ENCODE measurements at places on chromosomes 6 and 20.

- DNase-seq = no peak
These were observed 2.4 kb downstream of the LTB start for GRCh38 chr6:31579546-31580437.

DNA sequence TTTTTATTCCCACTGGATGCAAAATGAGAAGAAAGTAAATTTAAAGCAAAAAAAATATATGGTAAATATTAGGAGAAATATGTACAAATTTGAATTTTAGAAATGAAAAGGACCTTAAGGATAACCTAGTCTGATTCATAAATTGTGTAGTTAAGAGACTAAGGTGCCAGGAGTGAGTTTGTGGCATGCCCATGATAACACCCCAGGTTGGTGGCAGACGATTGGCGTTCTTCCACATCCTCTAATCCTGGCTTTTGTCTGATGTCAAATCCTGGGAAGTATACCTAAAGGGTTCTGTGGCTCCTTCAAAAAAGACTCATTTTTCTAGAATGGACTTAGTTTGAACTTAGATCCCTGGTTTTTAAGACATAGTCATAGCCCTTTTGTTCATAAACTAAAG lies 62.2 kb downstream of the SAMD5 start:
- DNase-seq = no peak

GRCh38 chr20:8020314-8021079 lies 936 bp upstream of the TMX4 start:
- DNase-seq = no peak

DNA sequence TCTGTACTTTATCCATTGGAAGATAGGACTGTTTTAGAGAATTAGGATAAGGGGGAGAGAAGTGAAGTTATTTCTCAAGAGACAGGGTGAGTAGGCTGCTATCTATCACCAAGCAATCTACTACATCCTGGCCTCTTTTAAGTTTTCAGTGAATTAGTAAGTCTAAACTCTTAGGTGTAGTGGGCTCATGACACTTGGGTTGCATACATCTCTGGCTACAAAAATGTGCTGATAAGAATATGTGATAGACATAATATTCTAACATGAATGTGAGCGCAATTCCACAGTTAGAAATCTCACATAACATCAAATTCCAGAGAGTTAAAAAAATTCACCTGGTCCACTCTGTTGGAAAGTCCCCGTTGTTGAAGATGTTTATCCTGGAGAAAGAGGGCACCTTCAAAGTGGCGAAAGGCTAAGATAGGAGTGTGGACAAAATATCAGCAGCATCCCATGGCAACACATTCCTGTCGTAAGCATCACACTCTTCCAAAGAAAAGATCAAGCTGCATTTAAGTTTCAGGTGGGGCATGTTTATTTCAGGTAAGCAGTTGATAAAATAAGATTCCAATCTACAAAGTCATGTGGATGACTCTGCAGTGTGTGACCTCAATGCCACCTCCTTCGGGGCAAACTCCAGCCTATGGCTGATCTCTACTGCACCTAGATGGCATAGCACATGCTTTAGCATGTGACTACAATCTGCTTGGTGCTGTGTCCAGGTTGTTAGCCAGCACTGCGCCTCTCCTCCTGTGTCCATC lies 111.7 kb upstream of the NEDD9 start:
- DNase-seq = no peak

- DNase-seq = no peak
These were observed 1.3 kb downstream of the CD24 start for GRCh38 chr6:106973018-106973835.

DNA sequence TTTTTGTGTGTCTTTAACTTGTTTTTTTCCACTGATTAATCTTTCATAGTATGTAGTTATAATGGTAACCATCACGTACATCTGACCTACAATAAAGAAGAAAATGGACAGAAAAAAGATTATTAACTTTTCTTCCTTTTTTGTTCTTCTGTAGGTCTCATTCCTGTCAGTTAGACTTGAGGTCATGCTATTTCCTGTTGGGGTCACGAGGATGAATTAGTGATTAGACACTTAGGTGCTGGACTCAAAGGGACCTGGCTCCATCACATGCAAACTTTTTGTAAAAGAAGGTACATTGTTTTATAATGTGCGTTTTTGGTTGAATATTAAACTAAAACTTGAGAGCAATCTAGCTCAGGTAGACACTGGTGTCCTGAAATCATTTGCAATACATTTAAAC lies 14.8 kb downstream of the MARCKS start:
- no peak for DNase-seq

GRCh38 chr6:130189531-130190397 lies 33.0 kb downstream of the SAMD3 start:
- DNase-seq = no peak

DNA sequence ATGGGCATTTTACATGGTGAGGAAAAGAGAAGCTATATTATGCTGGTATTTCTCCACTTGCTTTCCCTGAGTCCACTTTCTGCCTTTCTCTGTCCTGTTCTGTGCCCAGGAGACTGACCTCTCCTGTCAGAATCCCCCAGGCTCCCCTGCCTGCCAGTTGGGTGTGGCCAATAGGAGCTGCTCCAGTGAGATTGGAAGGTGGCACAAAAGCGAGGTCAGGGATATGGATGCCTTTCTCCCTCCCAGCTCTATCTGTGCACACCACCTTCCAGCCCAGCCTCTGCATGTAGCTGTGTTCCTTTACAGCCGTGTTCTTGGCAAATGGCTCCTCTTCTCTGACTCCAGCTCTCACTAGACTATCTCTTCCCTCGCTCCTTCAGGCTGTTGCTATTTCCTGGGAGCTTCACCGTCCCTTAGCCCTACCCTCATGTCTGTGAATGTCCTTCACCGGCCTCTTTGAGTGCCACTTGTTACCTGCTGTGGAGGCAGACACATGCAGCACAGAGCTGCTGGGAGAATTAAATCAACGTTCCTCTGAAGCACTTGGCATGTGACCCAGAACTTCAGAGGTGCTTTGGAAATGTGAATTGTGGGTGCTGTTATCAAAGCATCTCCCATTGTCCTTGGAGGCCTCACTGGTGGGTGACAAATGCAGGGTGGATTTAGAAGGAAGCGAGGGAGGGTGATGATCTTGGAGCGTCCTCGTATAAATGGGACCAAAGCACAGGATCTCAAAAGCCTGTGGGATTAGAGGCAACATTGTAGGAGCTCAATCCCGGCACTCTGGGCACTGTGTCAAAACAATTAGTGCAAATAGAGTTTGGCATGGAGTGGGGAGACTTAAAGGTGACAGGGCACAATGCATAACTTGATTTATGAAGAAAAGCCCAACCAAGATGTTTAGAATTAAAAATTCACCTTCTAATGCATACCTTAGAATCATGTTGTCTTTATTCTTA lies 28.9 kb upstream of the RALGAPA2 start:
- no peak for DNase-seq

DNA sequence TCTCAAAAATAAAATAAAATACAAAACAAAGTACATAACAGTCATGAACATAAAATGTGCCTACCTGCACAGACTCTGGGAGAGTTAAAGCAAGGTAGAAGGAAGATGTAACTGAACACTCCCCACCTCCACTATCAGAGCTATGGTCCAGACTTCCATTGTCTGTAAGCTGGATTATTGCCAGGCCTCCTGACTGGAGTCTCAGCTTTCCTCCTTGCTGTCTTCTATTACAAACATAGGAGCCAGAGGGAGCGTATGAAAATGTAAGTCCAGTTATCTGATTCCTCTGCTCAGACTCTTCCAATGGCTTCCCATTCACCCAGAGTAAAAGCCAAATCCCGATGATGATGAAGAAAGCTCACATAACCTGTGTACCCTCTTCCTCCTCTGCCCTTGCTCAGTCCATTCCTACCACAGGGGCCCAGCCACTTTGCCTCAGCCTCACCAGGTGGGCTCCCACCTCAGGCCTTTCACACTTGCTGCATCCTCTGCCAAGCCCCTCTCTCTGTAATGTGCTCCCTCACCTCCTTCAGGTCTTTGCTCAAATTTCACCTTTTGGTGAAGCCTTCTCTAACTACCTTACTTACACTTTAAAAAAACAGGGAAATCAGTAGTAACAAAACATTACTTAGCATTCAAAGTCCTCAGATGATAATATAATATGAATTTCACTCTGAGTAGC lies 194.1 kb downstream of the RIMS1 start:
- no peak for DNase-seq

DNA sequence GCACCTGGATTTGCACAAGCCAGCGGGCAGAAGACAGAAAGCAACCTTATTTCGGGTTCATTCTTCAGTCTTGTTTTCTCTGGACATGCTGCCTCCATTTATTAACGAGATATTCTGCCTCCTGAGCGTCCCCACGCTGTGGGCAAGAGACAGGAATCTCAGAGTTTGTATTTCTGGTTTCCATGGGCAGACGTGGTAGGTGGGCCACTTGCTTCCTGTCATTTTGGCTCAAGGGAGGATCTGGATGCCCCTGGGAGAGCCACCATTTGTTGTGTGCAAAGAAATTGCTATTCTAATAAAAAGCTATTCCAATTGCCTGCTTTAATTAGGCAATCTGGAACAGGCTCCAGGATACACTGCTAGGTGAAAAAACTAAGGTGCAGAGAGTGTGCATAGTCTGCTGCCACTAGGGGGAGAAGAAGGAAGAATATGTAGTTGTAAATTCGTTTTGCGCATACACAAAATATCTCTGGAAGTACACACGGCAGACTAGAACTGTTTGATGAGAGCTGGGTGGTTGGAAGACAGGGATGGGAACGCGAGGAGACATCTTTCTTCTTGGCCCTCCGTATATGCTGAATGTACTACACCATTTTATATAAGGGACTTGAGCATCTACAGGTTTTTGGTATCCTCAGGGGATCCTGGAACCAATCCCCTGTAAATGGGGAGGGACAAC lies 30.1 kb upstream of the SLC16A10 start:
- DNase-seq = no peak

GRCh38 chr6:6884193-6884627 lies 223.6 kb upstream of the RREB1 start:
- no peak for DNase-seq

DNA sequence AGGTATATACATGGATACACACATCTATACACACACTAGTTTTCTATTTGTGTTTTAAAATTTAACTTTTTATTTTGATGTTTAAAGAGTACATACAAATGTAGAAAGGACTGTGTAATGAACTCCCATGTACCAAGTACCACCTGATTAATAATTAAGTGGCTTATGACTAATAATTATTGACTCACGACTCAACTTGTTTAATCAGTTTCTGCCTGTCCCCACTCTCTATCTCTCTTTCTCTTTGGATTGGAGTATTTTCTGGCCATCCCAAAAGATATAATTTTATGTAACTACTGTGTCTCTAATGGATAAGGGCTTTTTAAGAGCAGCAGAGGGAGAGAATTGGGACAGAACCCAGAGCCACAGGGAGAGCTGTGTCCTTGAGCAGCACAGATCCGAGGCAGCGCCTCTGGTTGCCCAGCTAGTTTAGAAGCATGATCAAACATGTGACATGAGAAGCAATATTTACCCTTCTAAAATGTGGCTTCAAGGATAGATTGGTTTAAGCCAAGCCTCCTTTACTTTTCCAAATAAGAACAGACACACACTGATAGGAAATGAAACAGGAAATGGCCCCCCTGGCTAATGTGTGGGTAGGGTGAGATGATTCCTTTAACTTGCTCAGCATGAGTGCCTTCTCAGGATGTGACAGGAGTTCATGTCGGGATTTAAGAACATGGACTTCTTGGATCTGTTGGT lies 81.0 kb downstream of the ERMARD start:
- no peak for DNase-seq

DNA sequence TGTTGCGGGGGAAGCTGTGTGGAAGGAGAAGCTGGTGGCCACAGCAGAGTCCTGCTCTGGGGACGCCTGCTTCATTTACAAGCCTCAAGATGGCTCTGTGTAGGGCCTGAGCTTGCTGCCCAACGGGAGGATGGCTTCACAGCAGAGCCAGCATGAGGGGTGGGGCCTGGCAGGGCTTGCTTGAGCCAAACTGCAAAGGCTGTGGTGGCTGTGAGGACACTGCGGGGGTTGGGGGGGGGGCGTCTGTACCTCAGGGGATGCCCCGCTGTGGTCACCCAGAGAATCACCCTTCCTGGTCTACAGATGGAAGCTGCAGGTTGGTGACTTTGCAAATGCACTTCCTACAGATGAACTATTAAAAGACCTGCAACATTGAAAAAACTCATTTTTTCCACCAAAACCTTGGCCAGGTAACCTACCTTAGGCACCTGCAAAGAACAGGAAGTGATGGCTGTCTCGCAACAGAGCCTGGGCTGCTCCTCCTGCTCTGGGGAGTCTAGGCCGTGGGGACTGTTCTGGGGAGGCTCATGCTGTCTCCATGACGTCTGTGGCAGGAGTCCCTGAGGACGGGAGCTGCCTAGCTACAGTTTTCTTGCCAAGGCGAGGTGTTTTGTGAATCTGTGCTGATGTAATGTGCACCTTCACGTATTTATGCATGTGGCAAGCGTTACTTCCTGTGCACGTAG lies 7.3 kb downstream of the NPBWR2 start:
- no peak for DNase-seq

GRCh38 chr20:48298851-48299484 lies 513.7 kb upstream of the SULF2 start:
- no peak for DNase-seq

- DNase-seq = no peak
These were observed 40.6 kb downstream of the SH3BGRL2 start for GRCh38 chr6:79671600-79672266.

DNA sequence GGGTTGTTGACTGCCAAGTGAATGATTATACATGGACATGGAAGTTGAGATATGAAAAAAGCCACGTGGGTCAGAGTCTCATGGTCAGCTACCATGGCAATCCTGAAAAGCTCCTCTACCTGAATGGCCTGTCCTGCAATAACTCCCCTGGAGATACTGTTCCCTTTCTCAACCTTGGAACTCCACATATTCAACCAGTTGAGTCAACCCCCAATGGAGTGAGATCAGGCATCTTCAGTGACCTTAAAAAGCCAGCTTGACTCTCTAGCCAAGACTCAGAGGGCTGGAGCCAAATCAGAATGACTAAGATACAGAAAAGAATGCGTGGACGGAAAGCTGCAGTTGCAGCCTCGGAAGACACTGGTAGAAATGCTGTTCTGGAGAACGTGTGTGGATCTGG lies 341.3 kb downstream of the FOXA2 start:
- no peak for DNase-seq

GRCh38 chr20:20719411-20719810 lies 7.0 kb upstream of the RALGAPA2 start:
- DNase-seq = no peak

DNA sequence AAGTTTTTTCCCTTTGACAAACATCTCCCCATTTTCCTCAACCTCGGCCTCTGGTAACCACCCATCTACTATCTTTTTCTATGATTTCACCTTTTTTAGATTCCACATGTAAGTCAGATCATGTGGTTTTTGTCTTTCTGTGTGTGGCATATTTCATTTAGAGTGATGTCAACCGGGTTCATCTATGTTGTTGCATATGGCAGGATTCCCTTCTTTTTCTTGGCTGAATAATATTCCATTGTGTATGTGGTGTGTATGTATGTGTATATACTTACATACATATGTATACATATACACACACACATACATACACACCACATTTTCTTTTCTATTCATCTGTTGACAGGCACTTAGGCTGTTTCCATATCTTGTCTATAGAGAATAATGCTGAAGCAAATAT lies 22.2 kb upstream of the PHIP start:
- no peak for DNase-seq

- DNase-seq = no peak
These were observed 450.7 kb downstream of the COL12A1 start for GRCh38 chr6:74755196-74755595.

GRCh38 chr20:63544241-63544957 lies 3.1 kb downstream of the SRMS start:
- DNase-seq = no peak

- no peak for DNase-seq
These were observed 104.9 kb upstream of the NT5E start for GRCh38 chr6:85344996-85345395.

Data from D721Med (cell line).